ENCODE measurements at places on chromosomes 5 and 9.

- DNase-seq: no peak
These were observed 113.7 kb downstream of the SLC25A46 start for GRCh38 chr5:110852541-110852940.

DNA sequence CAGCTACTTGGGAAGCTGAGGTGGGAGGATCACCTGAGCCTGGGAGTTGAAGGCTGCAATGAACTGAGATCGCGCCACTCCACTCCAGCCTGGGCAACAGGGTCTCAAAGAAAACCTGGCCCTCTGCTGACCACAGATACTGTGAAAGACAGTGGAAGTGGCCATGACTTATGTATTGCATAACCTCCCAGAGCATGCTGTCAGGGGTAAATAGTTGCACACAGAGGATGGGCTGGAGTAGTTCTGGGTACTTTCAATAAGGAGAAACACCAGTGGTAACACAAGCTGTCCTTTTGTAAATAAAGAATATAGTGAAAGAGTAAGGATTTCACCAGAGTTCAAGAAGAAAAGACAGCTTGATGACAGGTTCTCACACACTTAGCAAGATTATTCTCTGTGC is 1.8 kb downstream of the ACER2 start:
- DNase-seq: no peak

DNA sequence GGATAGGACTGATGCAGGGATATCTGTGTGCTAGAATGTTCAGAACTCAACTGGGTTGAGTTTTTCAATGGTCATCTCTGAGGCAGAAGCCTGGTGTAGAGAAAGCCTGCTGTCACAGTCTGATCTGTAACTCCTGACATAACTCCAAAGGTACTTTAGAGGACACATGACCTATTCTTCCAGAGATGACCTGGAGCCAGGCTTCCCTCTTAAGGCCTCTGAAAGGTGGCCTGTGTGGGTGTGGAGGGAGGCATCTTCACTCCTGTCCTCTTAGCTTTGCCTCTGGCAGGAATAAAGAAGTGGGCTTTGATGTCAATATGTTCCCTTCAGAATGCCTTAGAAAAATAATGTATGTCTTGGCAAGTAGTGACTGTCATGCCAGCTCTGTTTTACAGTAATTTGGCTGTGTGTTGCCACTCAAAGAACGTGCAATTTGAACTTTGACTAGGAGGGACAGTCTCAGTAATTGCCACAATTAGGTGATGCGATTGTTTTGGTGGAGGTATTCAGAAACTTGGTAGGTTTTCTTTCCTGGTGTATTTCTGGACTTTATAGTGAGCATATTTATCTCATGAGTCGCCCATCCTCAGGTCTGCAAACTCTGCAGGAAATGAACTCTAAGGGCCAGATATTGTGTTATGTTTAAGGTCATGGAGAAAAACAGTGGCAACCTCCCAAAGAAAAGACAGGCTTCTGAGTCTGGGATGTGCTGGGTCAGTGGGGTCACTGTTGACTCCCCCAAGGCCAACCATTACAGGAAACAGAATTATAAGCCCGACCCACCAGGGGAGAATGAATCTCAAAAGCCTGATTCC is 3.2 kb upstream of the C5orf63 start:
- DNase-seq: no peak

DNA sequence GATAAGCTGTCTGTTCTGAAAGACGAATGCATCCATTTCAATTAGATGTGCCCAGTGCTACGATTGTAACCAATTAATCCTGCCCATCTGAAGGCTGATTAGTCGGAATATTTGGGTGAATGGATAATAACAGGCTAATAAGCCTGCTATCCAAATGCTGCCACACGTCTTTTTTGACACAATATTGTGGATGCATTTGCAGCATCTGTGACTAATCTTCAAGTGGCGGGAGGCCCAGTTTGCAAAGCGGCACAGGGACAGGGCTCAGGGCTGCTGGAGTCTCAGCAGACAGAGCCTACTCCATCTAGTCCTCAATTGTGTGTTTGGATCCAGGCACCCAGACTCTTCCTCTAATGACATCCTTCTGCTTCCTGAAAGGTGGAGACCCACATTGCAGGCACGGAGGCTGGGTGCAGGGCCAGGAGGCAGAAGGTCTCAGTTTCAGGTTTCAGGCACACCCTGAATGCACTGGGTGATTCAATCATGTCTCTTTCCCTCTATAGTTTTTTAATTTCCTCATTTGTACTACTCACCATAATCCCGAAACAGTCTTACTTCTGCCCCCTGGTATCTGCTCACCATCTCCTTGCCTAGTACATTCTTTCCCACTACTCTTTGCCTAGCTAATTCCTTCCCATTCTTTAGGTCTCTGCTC is 169.6 kb downstream of the ASTN2 start:
- no peak for DNase-seq

- no peak for DNase-seq
These were observed 19.5 kb upstream of the RPL26L1 start for GRCh38 chr5:172939611-172940267.

- DNase-seq: no peak
These were observed 50.0 kb upstream of the COL5A1 start for GRCh38 chr9:134591573-134591981.

DNA sequence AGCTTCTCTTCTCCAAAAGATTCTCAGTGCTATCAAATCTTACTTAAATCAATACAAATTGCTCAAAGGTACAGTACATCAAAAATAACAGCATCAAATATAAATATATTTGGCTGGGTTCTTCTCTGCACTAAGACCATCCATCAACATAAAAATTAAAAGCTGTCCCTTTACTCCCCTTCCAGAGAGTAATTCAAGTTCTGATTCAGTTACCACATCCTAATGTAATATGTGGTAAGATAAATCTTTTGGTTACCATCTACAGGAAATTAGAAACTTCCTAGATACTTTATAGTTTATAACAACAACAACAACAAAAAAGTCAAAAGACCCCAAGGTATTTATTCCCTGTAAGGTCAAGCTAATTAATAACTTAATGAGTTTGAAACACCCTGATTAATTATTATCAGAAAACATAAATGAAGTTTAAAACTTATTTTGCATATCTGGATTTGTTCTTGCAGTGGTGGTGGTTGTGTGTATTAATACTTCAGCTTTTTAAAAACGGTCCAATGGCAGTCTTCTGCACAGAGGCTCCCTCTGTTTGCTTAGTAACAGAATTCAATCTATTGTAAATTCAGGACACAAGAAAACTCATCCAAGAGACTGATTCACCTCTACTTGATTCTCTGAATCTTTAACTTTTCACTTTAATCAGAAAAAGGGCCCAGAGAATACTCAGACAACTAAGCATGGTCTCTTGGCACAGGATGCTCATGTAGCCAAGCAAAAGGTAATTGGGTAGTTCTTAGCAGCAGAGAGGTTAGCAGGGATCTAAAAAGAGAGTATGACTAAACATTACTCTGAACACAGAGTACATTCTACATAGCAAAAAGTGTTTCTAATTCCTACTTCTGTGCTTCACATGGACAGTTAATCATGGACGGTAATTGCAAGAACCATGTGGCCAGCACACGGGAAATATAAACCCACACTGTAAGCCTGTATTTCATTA is 20.1 kb downstream of the DIAPH1 start:
- no peak for DNase-seq

GRCh38 chr5:41841325-41841724 is 28.9 kb downstream of the OXCT1 start:
- no peak for DNase-seq

GRCh38 chr5:79955356-79955895 is 35.6 kb downstream of the MTX3 start:
- DNase-seq: no peak

GRCh38 chr9:83536332-83536731 is 1.9 kb downstream of the FRMD3 start:
- DNase-seq: no peak

DNA sequence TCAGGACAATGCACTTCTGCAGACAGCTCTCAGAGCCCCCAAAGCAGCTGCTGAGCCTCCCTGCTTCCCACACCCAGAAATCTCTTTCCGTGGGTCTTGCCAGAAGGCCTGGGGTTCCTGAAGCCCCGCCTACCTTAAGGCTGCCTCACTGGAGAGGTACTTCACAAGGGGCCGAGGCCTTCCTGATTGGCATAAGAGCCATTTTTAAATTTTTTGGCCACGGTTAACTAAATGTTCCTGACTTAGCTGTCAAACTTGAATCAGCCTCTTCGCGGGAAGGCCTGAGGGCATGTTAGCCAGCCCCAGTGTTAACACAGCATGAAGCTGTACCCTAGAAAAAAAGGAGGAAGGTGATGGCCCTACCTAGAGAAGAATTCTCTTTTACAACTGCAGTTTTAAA is 20.7 kb upstream of the EPB41L4B start:
- no peak for DNase-seq

GRCh38 chr5:177429248-177430040 is 3.0 kb downstream of the GRK6 start:
- DNase-seq: no peak

DNA sequence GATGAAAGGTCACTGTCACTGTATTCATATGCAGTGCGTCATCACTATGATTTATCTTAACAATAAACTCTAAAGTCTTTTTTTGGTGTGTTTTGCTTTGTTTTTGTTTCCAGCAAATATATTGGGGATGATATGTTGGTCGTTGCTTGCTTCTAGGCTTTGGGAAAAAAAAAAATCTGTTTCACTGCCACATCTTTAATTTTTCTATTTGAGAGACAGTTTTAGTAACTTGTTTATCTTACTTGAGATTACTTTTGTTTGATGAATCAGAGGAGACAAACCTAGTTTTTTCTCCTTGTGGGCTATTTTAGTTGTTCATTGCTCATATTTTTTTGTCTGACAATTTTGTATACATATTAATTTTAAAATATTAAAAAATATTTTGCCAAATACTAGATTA is 19.4 kb downstream of the CWC27 start:
- DNase-seq: no peak

- no peak for DNase-seq
These were observed 172.1 kb downstream of the TSSK1B start for GRCh38 chr5:113262674-113263073.

- DNase-seq: no peak
These were observed 92.2 kb downstream of the KLF4 start for GRCh38 chr9:107397076-107398044.

GRCh38 chr5:53194086-53194485 is 84.5 kb upstream of the MOCS2 start:
- no peak for DNase-seq

GRCh38 chr5:98109561-98110006 is 663.9 kb upstream of the RGMB start:
- DNase-seq: no peak

GRCh38 chr5:3385991-3386519 is 209.6 kb upstream of the IRX1 start:
- no peak for DNase-seq

GRCh38 chr5:20972419-20972925 is 984.5 kb upstream of the CDH18 start:
- DNase-seq: peak; percentile 35

DNA sequence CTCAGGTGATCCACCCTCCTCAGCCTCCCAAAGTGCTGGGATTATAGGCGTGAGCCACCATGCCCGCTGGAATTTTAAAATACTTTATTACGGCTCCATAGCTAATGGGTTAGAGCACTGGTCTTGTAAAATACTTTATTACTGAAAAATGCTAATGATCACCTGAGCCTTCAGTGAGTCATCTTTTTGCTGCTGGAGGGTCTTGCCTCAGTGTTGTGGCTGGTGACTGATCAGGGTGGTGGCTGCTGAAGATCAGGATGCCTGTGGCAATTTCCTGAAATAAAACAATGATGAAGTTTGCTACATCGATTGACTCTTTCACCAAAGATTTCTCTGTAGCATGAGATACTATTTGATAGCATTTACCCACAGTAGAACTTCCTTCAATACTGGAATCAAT is 26.0 kb upstream of the GNE start:
- no peak for DNase-seq

DNA sequence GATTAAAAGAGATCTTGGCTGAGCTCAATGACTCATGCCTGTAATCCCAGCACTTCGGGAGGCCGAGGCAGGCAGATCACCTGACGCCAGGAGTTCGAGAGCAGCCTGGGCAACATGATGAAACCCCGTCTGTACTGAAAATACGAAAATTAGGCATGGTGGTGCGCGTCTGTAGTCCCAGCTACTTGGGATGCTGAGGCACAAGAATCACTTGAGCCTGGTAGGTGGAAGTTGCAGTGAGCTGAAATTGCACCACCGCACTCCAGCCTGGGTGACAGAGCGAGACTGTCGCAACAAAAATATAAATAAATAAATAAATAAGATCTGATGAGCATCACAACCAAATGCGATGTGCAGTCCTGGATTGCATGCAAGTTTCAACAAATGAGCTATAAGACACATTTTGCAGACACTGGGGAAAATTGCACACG is 8.7 kb upstream of the ENG start:
- no peak for DNase-seq

GRCh38 chr9:87599901-87600610 is 102.4 kb downstream of the DAPK1 start:
- no peak for DNase-seq

DNA sequence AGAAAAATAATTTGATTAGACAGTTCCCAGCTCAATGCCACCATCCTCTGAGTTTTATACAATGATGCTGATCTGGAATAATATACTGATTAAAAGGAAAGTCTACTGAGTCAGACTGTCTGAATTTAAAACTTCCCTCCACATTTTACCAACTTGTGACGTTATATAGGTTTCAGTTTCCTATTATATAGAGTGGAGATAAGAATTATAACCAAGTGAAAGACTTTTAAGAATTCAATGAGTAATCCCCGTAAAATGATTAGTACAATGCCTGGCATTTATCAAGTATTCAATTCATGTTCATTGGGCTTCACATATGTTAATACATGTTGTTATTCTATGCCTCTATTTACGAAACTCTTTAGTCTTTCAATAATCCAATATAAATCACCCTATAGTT is 166.0 kb downstream of the CDH9 start:
- no peak for DNase-seq

DNA sequence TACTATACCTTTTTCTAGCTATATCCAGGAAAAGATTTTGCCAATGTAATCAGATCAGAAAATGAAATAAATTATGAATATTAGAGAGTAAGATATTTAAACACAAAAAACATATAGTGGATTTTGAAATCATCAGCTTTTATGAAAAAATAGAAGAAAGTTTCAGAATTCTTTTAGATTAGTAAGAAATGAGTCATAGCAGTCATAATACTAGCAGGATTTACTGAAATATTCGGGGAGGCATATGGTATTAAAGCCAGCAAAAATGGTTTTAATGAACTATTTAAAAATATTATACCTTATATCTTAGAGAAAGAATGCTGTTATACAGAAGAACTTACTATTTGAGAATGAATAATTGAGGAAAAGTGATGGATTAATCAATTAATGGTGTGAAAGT is 303.6 kb upstream of the NUDT12 start:
- DNase-seq: no peak

GRCh38 chr5:68776381-68776780 is 317.4 kb upstream of the SLC30A5 start:
- no peak for DNase-seq

- DNase-seq: no peak
These were observed 15.8 kb downstream of the EXOC3 start for GRCh38 chr5:458547-459353.

DNA sequence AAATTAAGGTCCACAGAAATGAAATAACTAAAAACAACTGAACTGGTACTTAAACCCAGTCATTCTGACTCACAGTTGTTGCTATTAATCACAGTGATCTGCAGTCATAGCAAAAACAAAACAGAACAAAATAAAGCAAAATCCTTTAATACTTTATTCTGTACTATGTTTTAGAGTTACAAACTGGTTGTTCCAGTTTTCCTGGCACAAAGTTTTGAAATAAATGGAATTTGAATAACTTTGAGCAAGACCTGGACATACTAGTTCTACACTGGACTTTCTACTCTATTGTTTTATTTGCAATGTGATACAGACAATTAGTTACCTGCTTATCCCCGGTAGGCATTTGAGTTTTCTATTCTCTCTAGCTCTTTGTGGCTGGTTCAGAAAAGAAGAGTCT is 147.9 kb downstream of the DMRT2 start:
- no peak for DNase-seq

All from WTC11 (cell line).